ENCODE measurements at places on chromosomes 4 and X. TPM values are rescaled to one million over a fixed set of nuclear protein-coding genes. Genes with fewer than 3 reads are reported as not detected.

- H3K4me3 ChIP-seq, result no peak overlapping the region
- H3K27ac ChIP-seq, result no peak overlapping the region
- no peak for DNase-seq
- no peaks in the 10 kb centered on the region for H3K27me3 ChIP-seq
Observed at GRCh38 chrX:144637731-144638130, 609.6 kb upstream of the SPANXN1 start.

GRCh38 chrX:18146954-18147353, 73.7 kb downstream of the BEND2 start:
- H3K4me1 ChIP-seq, result no peaks in the 10 kb centered on the region
- DNase-seq, result no peak
- H3K36me3 ChIP-seq, result no peaks in the 10 kb centered on the region

GRCh38 chr4:84578540-84579402, 4.2 kb upstream of the CDS1 start:
- peaks cover 9% of the 10 kb centered on the region for H3K27me3 ChIP-seq
- H3K27ac ChIP-seq, result no peak overlapping the region
- H3K4me1 ChIP-seq, result peaks cover 4% of the 10 kb centered on the region

- H3K36me3 ChIP-seq, result no peaks in the 10 kb centered on the region
- peak within 1 kb of the TSS; percentile 43 for H3K4me3 ChIP-seq
- peak; percentile 80 for DNase-seq
- peaks cover 5% of the 10 kb centered on the region for H3K4me1 ChIP-seq
Observed at GRCh38 chr4:86593688-86594558, at the start of gene PTPN13. TSS of gene PTPN13 (plus strand) at chr4:86594315. CDS start at chr4:86635257, 40,942 bp downstream.

GRCh38 chr4:48780865-48781214, 761 bp upstream of the FRYL start:
- DNase-seq, result peak; percentile 14
- H3K27me3 ChIP-seq, result no peaks in the 10 kb centered on the region
- H3K27ac ChIP-seq, result peak overlapping the region; percentile 97
- H3K4me1 ChIP-seq, result peaks cover 33% of the 10 kb centered on the region

Gene AFAP1
- total RNA-seq, result 4.5 TPM

- H3K36me3 ChIP-seq, result no peaks in the 10 kb centered on the region
- H3K4me3 ChIP-seq, result no peak overlapping the region
- no peak overlapping the region for H3K27ac ChIP-seq
- no peaks in the 10 kb centered on the region for H3K4me1 ChIP-seq
Observed at GRCh38 chr4:169940460-169940859, 85.7 kb downstream of the MFAP3L start.

DNA sequence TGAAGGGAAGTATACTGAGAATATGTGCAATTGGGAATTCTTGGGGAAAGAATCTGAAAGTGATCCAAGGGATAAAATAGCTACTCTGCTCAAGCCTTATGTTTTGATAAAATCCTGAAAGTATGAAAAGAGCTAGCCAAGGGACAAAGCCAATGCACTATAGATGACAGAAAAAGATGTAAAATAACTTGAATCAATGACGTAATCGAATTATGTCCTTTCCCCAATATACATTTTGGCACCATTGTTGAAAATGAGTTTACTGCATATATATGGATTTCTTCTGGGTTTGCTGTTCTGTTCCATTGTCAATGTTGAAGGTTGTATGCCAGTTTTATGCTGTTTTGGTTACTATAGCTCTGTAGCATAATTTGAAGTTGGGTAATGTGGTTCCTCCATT, 407.3 kb downstream of the DCAF12L2 start:
- no peaks in the 10 kb centered on the region for H3K36me3 ChIP-seq
- no peaks in the 10 kb centered on the region for H3K4me1 ChIP-seq
- H3K27ac ChIP-seq, result no peak overlapping the region

DNA sequence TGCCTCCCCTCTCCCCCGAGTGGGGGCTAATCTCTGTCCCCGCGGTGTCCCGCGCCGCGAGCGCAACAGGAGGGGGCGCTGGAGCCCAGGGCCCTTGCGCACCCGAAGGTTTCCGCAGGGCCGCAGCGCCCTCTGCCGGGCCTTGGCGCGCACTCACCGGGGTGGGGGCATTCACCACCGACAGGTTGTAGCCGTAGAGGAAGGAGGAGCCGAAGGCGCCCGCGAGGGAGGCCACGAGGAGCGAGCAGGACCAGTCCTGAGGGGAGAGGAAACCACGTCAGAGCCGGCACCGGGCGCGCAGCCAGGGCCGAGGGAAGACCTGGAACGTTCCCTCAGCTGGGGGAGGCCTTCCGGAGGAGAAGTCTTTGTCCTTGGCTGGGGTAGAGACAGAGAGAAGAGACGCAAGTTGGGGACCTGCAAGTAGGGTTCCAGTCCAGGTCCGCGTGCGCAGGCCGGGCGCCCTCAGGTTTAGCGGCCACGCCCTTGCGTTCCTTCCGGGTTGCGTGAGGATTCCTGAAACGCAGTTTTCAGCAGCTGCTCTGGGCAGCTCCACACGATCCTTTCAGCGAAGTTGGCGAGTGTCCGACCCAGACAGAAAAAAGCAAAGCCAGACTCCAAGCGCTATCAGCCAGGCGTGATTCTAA, 2.4 kb downstream of the SLC2A9 start:
- H3K4me3 ChIP-seq, result peak overlapping the region; percentile 47
- H3K27me3 ChIP-seq, result no peaks in the 10 kb centered on the region
- H3K27ac ChIP-seq, result peak overlapping the region; percentile 91
- H3K4me1 ChIP-seq, result peaks cover 34% of the 10 kb centered on the region
- no peaks in the 10 kb centered on the region for H3K36me3 ChIP-seq

Gene CABS1
- not detected for total RNA-seq

DNA sequence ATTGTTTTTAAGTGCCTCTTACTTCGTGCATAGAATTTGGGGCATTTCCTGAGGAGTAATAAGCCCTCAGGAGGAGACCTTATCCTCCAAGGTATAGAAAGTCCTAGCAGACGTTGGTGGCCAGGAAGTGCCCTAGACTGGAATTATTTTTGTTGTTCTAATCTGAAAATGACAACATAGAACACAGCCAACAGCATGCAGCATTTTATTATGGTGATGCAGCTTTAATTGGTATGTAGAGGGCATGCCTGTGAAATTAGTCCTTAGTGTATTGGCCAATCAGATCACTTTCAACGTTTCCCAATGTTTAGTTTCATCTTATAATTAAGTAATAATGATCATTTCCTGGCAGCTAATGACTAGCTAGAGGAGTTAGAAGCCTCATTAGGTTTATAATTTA, 199.2 kb downstream of the SHROOM3 start:
- no peaks in the 10 kb centered on the region for H3K36me3 ChIP-seq
- H3K27me3 ChIP-seq, result no peaks in the 10 kb centered on the region
- DNase-seq, result no peak
- H3K4me1 ChIP-seq, result no peaks in the 10 kb centered on the region

DNA sequence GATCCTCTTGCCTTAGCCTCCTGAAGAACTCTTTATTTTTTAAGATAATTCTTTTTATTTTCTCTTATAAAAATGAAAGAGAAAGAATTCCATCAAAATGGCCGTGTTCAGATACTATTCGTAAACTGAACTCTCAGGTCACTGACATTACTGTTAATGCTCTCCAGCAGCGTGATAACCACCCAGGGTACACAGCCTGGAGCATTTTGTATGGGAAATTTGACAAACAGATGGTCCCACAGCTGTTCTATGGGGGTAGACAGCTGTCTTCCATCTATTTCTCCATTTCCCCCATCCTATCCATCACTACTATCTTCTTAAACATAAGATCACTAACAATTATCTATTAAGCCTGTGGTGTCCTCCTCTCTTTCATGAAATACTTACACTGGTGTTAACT, 47.8 kb downstream of the SYNPO2 start:
- H3K4me1 ChIP-seq, result peaks cover 9% of the 10 kb centered on the region
- no peak overlapping the region for H3K27ac ChIP-seq
- no peaks in the 10 kb centered on the region for H3K36me3 ChIP-seq

Gene UGT2B10
- total RNA-seq, result not detected

DNA sequence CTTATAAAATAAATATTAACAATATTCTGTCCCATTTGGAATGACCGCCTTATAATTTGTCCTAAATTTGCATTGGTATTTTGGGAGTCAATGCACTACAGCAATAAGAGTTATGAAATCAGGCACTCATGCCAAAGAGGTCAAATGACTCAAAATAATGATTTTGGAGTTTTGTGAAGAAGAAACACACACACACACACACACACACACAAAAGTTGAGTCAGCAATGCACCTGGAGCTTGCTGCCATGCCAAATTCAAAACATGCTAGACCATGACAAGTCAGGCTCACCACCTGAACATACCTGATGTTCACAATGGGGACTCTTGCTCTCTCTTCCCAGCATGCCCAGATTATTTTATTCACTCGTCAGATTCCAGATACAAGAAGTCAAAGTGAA, 56.7 kb downstream of the PROM1 start:
- peaks cover 8% of the 10 kb centered on the region for H3K4me1 ChIP-seq
- DNase-seq, result no peak

DNA sequence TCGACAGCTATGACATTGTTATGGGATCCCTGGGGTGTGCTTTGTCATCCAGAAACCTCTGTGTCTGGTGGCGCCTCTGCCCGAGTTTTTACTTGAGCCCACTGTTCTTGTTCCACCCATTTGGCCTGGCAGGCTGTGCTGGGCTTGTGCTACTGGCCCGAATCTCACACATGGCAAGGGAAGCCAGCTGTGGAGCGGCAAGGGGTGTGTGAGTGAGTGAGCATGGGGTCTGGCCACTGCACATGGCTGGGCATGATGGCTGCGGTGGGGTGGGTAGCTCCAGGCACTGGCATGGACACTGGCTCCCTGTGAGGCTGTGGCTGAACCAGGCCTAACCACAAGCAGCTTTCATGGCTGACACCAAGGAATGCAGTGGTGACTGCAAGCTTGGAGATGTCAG, 89.2 kb downstream of the DACH2 start:
- no peak overlapping the region for H3K4me3 ChIP-seq
- H3K36me3 ChIP-seq, result no peaks in the 10 kb centered on the region
- no peaks in the 10 kb centered on the region for H3K4me1 ChIP-seq

GRCh38 chr4:152613351-152613750, 66.4 kb downstream of the TMEM154 start:
- no peaks in the 10 kb centered on the region for H3K4me1 ChIP-seq
- no peaks in the 10 kb centered on the region for H3K36me3 ChIP-seq

Gene NMU
- total RNA-seq, result not detected

Data from gastrocnemius medialis (tissue), 4 donors.